Head of caudate nucleus (tissue), 42 donors: ENCODE measurements at places on chromosomes 11 and 22.

- no peak for DNase-seq
Measured at GRCh38 chr11:99781074-99781473, 760.3 kb downstream of the CNTN5 start.

- no peak for DNase-seq
Measured at GRCh38 chr11:2707736-2708135, 7.9 kb upstream of the KCNQ1OT1 start.

GRCh38 chr22:35384975-35385588 lies 4.2 kb downstream of the HMOX1 start:
- no peak for DNase-seq

DNA sequence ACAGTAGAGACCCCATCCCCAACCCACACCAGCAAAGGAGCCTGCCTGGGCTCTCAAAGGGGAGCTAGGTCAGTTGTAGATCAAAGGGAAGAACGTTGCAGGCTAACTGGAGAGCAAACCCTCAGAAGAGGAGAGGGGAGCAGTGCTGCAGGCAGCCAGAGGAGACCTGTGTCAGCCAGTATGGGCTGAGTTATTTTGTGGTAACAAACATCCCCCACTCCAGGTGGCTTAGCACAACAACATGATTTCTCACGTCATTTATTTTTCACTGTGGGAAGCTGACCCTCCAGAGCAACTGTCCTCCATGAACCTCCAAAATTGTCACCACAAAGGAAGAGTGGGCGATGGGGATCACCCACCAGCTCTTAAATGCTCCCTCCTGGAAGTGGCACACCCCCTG lies 19.8 kb upstream of the SHANK2 start:
- no peak for DNase-seq

GRCh38 chr11:60375316-60375715 lies 3.0 kb upstream of the MS4A7 start:
- DNase-seq: no peak

DNA sequence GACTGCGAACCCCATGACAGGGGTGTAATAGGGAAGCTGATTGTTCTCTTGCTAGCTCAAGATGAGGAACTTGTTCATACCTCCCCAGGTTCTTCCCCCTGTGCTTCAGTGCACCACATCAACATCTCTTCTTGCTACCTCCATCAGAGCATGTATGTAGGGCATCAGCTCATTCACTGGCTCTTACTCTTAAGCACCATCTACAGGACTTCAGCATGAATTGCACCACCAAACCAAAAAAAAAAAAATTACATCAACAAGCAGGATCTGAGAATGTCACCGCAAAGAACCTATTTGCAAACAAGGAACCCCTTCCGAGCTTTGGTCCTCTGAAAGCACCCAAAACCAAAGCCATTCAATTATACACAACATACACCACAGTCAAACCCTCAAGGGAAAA lies 2226.5 kb upstream of the RAG2 start:
- DNase-seq: no peak

DNA sequence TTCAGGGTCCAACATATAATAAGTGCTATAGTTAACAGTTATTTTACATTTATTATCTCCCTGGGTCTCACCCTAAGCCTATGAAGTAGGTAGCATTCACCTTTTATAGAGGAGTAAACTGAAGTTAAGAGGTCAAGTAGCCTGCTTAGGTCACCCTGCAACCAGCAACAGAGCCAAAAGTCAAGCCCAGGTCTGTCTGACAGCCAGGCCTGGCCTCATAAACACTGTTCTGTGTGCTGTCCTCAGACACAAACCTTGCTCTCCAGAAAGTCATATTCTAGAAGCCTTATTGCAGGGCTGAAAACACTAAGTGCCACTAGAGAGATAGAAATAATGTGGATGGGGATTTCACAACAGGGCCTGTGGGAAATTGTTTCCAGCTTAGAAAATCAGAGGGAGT lies 59.3 kb downstream of the BDNF start:
- DNase-seq: no peak

GRCh38 chr11:130588471-130588870 lies 140.0 kb downstream of the ADAMTS15 start:
- no peak for DNase-seq

GRCh38 chr11:65551572-65552387 lies 6.4 kb downstream of the LTBP3 start:
- no peak for DNase-seq

DNA sequence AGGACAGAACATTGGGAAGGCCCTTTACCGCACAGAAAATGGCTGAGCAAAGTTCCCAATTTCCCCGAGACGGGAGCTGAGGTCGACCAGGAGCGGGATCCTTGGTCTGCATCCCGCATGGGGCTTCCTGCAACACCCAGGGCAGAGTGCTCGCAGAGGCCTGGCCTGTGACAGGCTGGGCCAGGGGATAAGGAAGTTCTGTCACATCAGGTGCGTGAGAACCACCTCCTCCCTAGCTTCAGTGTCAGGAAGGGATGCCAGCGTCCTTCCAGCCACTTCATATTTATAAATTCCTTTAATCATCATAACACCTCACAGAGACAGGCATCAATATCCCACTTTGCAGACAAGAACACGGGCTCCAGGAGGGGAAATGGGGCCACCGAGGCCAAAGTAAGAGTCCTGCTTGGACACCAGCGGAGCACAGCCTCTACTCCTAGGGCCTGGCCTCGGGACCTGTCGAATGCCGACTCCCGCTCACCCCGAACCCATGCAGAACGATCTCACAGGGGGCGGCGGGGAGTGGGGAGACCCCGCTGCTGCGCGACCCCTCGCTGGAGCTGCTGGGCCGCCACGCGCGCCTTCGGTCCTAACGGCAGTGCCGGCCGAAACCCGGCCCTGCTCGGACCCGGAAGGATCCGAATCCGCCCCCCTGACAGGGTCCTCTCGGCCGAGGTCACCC lies 532 bp downstream of the BET1L start:
- DNase-seq: no peak

DNA sequence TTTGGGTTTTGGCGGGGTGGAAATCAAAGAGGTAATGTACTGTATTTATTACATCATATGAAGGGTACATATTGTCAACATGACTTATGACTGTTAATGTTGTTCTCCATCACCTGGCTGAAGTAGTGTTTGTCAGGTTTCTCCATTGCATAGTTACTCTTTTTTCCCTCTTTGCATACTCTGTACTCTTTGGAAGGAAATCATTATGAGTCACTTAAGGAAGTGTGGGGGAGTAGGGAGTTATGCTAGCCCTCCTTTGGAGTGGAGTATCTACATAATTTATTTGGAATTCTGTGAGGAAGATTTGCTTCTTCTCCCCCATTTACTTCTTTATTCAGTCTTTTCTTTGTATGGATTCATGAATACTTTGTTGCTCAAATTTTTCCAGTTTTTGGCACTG lies 3.6 kb upstream of the PGR start:
- DNase-seq: no peak

GRCh38 chr22:38731703-38732161 lies 24.1 kb downstream of the SUN2 start:
- no peak for DNase-seq

DNA sequence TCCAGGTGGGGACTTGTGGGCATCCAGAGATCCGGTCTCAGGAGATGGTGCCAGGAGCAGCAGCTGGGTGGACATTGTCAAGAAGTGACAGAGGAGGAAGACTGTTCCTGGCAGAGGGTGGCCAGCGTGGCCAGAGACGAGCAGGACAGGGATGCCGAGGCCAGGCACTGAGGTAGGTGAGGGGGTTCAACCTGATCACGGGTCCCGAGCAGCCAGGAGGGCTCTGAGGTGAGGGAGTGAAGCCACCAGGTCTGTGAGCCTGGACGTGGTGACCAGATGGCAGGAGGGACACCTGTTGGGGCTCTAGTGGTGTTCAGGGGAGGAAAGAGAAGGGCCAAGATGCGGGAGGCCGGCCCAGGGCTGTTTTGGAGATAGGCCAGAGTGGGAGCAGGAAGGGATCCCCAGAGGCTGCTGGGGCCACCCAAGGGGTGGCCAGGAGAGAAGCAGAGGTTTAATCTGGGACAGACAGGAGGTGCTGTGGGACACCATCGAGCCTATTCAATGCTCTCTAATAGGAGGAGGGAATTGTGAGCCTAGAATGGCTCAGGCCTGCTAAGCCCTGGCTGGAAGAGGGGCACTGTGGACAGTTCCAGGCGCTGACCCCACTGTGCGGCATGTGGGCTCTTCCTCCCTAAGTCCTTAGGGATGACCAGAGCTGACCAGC lies 6.3 kb downstream of the PPM1F start:
- no peak for DNase-seq

DNA sequence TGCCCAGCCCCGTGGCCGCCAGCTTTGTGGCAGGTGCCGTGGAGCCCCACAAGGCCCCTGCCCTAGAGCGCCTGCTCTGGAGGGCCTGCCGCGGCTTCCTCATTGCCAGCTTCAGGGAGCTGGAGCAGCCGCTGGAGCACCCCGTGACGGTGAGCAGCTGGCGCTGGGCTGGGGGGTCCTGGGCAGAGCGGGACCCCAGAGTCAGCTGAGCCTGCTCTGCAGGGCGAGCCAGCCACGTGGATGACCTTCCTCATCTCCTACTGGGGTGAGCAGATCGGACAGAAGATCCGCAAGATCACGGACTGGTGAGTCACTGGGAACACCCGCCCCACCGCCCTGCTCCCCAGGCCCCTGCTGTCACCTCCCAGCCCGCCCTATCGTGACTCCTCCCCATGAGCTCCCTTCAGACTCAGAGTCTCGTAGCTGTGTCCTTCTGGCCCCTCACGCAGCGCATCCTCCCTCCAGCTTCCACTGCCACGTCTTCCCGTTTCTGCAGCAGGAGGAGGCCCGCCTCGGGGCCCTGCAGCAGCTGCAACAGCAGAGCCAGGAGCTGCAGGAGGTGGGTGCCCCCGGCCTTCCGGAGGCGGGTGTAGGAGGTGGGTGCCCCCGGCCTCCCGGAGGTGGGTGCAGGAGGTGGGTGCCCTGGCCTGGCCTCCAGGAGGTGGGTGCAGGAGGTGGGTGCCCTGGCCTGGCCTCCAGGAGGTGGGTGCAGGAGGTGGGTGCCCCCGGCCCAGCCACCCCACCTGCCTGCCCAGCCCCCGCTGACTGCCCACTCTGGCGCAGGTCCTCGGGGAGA lies 4.7 kb downstream of the TCIRG1 start:
- no peak for DNase-seq

DNA sequence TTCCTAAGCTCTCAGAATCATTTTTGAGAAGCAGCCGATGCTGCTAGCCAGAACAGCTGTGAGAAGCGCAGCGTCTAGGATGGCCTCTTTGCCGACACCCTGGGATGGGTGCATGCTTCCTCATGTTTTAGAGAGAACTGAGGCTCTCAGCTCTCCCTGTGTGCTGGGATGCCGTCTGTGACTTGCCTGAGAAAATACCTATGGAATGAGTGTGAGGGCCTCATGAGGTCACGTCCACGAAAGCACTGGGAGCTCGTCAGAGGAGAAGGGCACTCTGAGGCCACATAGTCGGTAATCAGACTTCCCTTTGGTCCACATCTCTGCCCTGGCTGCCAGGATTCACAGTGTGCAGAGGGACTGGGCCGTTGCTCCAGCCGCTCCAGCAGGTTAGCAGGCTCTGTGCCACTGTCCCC lies 54.7 kb downstream of the MICAL3 start:
- no peak for DNase-seq

DNA sequence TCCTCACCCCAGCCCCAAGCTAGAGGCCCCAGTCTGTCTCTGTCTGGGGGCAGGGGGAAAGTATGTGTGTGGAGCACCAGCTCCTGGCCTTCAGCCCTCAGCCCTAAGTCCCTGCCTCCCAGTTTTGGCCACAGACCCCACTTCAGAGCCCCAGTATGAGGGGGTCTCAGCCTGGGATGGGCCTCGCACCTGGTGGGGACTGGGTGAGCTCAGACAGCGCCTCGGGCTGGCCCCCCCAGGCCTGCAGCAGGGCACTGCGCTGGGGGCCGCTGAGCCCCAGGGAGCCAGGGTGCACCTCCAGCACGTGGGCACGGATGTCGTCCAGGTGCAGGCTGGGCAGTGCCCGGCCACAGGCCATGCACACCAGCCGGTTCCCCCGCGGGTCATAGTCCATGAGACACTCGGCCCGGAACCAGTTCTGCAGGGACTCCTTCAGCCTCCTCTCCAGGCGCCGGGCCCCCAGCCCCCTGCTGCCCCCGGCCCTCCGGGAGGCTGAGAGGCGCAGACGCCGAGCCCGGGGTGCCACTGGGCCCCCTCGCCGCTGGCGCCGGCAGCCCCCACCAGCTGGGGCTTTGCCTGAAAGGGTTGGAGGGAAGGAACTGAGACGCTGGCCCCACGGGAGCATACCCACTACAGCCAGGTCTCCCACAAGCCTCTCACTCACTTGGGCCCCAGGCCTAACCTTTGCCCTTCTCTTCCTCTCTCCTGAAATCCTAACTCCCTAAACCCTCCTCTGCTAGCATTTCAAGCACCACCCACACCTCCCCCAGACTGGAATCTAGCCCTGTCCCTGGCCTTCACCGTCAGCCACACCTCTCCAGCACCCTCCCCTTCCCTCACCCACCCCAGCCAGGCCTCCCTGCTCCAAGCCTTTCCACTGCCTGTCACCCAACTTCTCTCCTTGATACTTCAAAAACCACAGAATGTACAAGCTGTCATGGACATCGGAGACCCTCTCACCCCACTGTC lies 3.6 kb downstream of the ZFTA start:
- DNase-seq: no peak

DNA sequence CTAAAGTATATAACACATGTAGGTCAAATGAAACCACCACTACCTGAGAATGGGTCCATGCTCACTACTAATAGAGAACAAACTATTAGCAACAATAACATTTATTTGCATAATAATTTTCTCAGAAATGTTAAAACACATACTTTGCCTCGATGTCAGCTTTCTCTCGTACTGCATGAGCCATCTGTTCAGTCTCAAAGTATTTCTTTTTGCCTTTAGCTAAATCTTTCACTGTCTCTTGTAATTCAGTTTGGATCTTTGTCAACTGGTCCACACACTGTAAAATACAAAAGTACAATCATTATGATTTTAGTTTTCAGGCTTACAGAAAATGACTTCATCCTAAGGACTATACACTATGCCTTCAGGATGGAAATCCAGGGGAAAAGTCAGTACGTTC lies 153.3 kb downstream of the FCHSD2 start:
- DNase-seq: no peak

DNA sequence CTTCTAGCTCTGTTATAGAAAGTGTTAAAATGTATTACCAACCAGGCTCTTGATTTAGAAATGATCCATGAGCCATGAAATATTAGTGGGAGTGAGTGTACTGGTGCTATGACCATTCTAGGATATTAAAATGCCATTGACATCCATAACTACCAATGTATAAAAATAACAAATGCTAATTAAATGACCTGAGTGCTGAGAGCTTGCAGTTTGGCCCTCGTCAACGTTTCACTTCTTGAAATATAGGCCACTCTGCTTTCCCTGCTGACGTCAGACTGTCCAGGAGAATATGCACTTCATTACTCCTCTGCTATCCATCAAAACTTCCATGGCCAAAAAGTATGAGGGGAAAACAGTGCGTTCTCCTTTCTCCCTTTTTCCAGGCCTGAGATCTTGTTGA lies 563.1 kb downstream of the METTL15 start:
- no peak for DNase-seq

DNA sequence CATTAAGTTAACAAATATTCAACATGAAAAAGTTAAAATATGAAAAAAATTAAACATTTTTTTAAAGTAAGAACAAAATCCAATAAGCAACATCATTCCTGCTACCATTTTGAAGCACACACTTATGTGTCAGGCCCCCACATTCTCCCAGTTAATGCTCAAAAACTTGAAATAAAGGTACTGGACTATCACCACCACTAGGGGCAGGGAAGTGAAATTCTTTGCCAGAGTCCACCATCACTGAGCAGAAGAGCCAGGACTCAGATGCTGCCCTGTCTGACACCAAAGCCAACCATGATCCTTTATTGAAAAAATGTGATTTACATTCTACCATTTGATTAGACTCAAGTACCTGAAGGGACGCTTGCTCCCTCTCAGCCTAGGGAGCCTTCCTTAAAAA lies 39.1 kb downstream of the PITPNB start:
- no peak for DNase-seq
